ENCODE measurements at places on chromosomes 5 and 9.

GRCh38 chr5:69502767-69503488, 10.3 kb downstream of the OCLN start:
- no peak for DNase-seq

DNA sequence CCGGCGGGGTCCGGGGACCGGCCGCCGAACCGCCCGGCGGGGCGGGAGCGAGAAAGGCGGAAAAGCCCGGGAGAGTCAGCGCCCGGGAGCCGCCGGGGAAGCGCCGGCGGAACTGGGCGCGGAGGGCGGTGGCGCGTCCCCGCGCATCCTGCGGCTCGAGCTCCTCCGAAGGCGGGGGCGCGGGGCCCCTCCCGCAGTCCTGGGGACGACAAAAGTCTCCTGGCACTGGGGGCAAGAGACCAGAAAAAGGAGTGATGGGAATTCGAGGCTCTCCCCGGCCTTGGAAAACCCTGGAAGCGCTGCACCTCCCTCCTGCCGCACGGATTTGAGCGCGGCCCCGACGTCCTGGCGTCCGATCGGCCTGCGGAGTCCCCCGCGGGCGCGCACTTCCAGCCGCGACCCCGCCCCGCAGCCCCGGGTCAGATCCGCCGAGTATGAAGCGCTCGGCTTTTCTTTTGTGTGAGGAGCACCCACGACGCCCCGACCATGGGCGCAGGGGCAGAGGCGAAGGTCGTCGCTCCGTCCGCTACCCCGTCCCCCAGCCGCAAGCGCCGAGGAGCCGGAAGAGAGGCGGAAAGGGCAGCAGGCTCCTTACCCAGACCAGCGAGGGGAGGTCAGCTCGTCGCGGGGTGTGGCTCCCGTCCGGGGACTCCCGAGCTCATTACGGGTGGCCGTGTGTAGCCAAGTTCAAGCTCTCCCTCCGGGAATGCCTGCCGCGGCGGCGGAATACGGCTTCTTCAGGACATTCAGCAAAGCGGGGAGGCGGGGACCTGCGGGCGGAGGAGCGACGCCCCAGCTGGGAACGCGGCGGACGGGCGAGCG, at the start of gene EPB41L4A:
EPB41L4A (minus strand) TSS at position 114 of the 822 bp plus-strand sequence. CDS start 238 bp downstream, outside the sequence.
- DNase-seq, result peak; percentile 55

GRCh38 chr5:50800410-50800809, 134.0 kb downstream of the PARP8 start:
- no peak for DNase-seq

DNA sequence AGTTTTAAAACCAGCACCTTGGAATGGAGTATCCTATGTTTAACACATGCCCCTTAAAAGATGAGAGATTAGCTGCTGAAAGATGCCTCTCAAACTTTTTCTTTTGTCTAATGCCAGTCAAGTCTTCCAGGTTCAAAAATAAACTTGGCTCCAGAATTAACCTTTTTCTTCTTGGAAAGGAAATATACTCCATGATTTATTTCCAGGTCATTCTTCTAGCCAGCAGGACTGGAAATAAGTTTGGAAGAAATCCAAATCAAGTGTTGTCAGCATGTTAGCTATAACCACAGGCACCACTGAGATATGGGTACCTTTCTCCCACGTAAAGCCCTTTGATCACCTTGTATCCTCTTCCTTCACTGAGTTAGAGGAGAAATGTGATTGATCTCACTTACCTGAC, 56.1 kb downstream of the NLN start:
- DNase-seq, result no peak

Data from right hindlimb (tissue), 1 donor.